HFFc6 (cell line): ENCODE measurements at places on chromosomes 6 and 20. TPM values are rescaled to one million over a fixed set of nuclear protein-coding genes. Genes with fewer than 3 reads are reported as not detected.

GRCh38 chr20:48288930-48289507, 503.7 kb upstream of the SULF2 start:
- DNase-seq = no peak
- no peak overlapping the region for H3K4me3 ChIP-seq
- H3K4me1 ChIP-seq = peaks cover 25% of the 10 kb centered on the region
- H3K27ac ChIP-seq = no peak overlapping the region
- H3K36me3 ChIP-seq = no peaks in the 10 kb centered on the region

GRCh38 chr20:49179368-49180277, 8.5 kb downstream of the STAU1 start:
- H3K4me3 ChIP-seq = no peak overlapping the region
- H3K27ac ChIP-seq = peak overlapping the region; percentile 22; the same call in 1 of the 2 replicates
- H3K27me3 ChIP-seq = no peaks in the 10 kb centered on the region
- peaks cover 43% of the 10 kb centered on the region for H3K4me1 ChIP-seq
- H3K36me3 ChIP-seq = peaks cover 8% of the 10 kb centered on the region; the same call in 1 of the 2 replicates

The OOEP gene
- total RNA-seq = not detected in 3 replicates

- no peak within 1 kb of the TSS for H3K4me3 ChIP-seq
- H3K4me1 ChIP-seq = no peaks in the 10 kb centered on the region
- H3K36me3 ChIP-seq = peaks cover 10% of the 10 kb centered on the region; the same call in 1 of the 2 replicates
- H3K27me3 ChIP-seq = no peaks in the 10 kb centered on the region
Measured at GRCh38 chr20:9838378-9839295, at the start of gene PAK5. Gene PAK5 (minus strand): TSS chr20:9839076. CDS start chr20:9644328, 194,748 bp downstream.

DNA sequence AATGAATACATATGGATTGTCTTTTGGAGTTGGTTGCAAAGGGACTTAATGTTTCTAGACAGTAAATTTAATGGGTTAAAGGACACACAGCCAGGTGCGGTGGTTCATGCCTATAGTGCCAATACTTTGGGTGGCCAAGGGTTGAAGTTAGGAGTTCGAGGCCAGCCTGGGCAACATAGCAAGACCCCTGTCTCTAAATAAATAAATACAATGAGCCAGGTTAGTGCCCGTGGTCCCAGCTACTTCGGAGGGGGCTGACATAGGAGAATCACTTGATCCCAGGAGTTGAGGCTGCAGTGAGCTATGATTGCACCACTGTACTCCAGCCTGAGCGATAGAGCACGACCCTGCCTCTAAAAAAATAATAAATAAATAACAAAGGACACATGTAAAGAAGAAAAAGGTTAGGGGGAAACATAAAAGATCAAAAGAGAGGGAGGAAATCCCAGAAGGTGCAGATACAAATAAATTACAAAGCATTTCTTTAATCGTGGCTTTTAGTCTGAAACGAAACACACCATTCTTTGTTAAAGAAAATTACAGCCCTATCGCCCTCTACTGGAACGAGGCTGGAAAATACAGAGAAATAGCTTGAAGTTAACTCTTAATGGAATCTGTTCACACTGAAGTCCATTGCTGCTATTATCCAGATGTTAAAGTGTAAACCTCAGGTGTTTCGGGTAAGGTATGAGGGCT, 42.6 kb upstream of the SCML4 start:
- H3K27ac ChIP-seq = no peak overlapping the region; the same call in 1 of the 2 replicates
- peaks cover 9% of the 10 kb centered on the region for H3K27me3 ChIP-seq
- peaks cover 16% of the 10 kb centered on the region for H3K36me3 ChIP-seq

The CDH26 gene
- 0.16 TPM in 1 of 2 replicates, not detected in the other for total RNA-seq

The CGA gene
- 0.77 to 1.1 TPM (median 0.97 TPM) in 3 replicates for total RNA-seq

The PNLDC1 gene
- not detected in 2 replicates for total RNA-seq

DNA sequence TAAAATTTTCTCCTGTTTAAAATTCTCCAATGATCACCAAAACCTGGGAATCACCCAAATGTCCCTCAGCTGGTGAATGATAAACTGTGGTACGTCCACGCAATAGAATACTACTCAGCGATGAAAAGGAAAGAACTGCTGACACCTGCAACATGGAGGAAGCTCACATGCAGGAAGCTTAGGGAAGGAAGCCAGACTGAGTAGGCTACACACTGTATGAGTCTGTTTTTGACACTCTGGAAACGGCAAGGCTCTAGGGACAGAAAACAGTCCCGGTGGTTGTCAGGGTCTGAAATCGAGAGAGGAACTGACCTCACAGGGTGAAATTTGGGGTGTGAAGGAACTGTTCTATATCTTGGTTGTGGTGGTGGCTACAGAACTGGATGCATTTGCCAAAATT, 25.2 kb upstream of the TLDC2 start:
- no peak overlapping the region for H3K4me3 ChIP-seq
- peak overlapping the region; percentile 5; the same call in 1 of the 2 replicates for H3K27ac ChIP-seq
- no peaks in the 10 kb centered on the region; the same call in none of the 2 replicates for H3K27me3 ChIP-seq
- H3K4me1 ChIP-seq = peaks cover 80% of the 10 kb centered on the region

GRCh38 chr20:22921595-22922421, 113.3 kb upstream of the SSTR4 start:
- no peak overlapping the region for H3K4me3 ChIP-seq
- peaks cover 6% of the 10 kb centered on the region; the same call in 1 of the 2 replicates for H3K4me1 ChIP-seq
- H3K27me3 ChIP-seq = peaks cover 6% of the 10 kb centered on the region
- H3K27ac ChIP-seq = no peak overlapping the region
- peak; percentile 53 for DNase-seq

- DNase-seq = no peak
- H3K4me3 ChIP-seq = no peak overlapping the region
- H3K27ac ChIP-seq = no peak overlapping the region
Measured at GRCh38 chr6:111781041-111781708, 92.1 kb downstream of the FYN start.

The CST3 gene
- 228 to 296 TPM (median 290 TPM) in 3 replicates for total RNA-seq

The IL20RA gene
- not detected in 3 replicates for total RNA-seq

- no peak for DNase-seq
- peaks cover 39% of the 10 kb centered on the region for H3K4me1 ChIP-seq
- H3K27me3 ChIP-seq = peaks cover 5% of the 10 kb centered on the region
- H3K4me3 ChIP-seq = peak overlapping the region; percentile 94
- peak overlapping the region; percentile 67 for H3K27ac ChIP-seq
Measured at GRCh38 chr6:19839237-19839546, 2.0 kb downstream of the ID4 start.

DNA sequence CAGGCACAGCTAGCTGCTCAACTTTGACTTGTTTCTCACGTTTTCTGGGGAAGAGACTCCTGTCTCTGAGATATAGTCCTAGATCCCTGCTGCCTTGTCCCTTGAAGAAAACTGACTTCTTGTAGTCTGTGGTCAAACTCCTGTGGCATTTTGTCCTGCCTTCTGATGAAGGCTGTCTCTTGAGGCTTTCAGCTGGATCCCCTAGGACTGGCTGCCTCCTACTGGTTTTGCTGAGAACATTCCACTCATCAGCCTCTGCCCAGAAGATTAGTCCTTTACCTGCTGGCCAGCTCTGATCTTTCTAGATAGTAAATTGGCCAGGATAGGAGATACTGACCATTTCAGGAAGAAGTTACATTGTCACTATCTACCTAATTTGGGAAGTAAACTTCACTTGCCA, 71.9 kb upstream of the CNR1 start:
- H3K4me3 ChIP-seq = no peak overlapping the region
- 0 out of 2 replicates have a peak, but pooled peaks cover 3% of the 10 kb centered on the region for H3K36me3 ChIP-seq

GRCh38 chr6:141000917-141001316, 1131.8 kb upstream of the GJE1 start:
- no peaks in the 10 kb centered on the region for H3K36me3 ChIP-seq
- H3K4me1 ChIP-seq = no peaks in the 10 kb centered on the region
- DNase-seq = no peak
- H3K27ac ChIP-seq = no peak overlapping the region

GRCh38 chr6:15672291-15672690, 9.5 kb upstream of the DTNBP1 start:
- DNase-seq = no peak
- H3K4me1 ChIP-seq = no peaks in the 10 kb centered on the region
- H3K27me3 ChIP-seq = peaks cover 26% of the 10 kb centered on the region
- no peak overlapping the region for H3K27ac ChIP-seq
- no peak overlapping the region for H3K4me3 ChIP-seq

DNA sequence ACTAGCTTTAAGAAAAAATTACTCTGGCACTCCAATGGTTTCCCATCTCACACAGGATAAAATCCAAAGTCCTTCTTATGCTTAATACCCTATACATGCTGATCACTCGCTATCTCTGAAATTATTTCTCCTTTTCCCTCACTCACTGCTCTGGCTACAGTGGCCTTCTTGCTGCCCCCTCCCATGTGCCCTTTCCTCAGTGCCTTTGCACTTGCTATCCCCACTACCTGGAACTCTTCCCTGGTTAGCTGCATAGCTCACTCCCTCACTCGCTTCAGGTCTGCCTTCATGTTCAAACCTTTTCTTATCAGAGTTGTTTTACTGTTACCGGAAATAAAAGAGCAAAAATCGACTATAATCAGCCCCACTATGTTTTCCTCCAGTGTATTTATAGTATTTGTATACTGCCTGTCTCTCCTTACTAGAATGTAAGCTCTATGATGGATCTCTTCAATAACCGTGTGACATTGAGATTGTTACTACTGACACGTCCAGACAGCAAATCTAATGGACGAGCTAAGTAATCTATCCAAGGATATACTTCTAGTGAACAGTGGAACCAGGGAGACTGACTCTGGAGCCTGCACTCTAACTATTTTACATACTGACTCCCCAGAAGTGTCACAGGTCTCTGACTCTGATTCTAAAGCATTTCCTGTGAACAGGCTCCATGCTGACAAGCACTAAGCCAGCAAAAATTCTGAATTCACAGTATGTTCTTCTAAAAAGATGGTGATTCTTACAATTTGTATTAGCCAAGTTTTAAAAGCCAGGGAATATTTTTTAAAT, 25.1 kb downstream of the FKBP5 start:
- H3K4me3 ChIP-seq = no peak overlapping the region
- H3K36me3 ChIP-seq = no peaks in the 10 kb centered on the region
- peak; percentile 74 for DNase-seq
- no peaks in the 10 kb centered on the region for H3K27me3 ChIP-seq

The BPIFB4 gene
- not detected in 3 replicates for total RNA-seq

DNA sequence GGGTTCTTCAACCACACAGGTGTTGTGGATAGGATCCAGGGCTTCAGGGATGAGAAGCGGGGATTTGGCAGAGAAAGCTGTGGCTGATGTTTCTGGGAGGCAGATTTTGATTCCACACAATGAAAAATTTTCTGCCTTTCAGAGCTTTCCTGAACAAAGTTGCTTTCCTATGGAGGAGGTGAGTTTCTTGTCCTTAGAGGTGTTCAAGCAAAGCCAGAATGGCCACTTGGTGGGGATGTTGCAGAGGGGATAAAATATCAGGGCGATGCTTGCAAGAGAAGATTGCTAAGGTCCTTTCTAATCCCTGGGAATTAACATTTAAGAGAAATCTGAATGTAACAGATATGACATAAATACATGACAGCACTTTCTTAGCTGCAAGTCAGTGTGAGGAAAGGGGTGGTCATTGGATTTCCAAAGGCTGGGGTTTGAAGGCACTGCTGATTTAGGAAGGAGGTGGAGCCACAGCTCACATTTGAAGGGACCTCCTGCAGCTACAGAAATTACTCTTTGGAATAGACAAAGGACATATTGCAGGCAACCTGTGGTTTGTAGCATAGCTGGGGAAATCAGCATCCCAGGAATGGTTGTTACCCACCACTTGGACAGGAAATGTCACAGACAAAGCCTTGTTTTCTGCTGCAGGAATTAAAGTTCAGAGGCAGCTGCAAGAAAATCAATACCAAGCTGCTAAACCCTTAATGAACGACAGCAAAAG, 271.1 kb upstream of the CHD6 start:
- peaks cover 4% of the 10 kb centered on the region for H3K36me3 ChIP-seq
- no peak for DNase-seq
- no peak overlapping the region for H3K4me3 ChIP-seq
- H3K27ac ChIP-seq = no peak overlapping the region
- H3K27me3 ChIP-seq = peaks cover 2% of the 10 kb centered on the region; the same call in 1 of the 2 replicates

DNA sequence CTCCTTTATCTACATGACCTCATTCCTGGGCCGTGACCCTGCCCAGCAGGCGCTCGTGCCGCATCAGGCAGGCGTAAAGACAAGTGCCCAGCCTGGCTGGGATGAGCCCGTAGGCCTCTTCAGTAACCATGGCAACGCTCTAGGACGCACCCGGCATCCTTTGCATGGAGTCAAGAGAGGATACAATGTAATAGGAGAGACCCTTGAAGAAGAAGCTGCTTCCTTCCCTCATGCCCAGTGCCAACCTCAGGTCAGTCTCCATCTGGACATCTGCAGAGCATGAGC, 5.0 kb upstream of the LSM14B start:
- peaks cover 20% of the 10 kb centered on the region for H3K27me3 ChIP-seq
- peaks cover 11% of the 10 kb centered on the region for H3K36me3 ChIP-seq
- peaks cover 11% of the 10 kb centered on the region for H3K4me1 ChIP-seq
- no peak for DNase-seq

DNA sequence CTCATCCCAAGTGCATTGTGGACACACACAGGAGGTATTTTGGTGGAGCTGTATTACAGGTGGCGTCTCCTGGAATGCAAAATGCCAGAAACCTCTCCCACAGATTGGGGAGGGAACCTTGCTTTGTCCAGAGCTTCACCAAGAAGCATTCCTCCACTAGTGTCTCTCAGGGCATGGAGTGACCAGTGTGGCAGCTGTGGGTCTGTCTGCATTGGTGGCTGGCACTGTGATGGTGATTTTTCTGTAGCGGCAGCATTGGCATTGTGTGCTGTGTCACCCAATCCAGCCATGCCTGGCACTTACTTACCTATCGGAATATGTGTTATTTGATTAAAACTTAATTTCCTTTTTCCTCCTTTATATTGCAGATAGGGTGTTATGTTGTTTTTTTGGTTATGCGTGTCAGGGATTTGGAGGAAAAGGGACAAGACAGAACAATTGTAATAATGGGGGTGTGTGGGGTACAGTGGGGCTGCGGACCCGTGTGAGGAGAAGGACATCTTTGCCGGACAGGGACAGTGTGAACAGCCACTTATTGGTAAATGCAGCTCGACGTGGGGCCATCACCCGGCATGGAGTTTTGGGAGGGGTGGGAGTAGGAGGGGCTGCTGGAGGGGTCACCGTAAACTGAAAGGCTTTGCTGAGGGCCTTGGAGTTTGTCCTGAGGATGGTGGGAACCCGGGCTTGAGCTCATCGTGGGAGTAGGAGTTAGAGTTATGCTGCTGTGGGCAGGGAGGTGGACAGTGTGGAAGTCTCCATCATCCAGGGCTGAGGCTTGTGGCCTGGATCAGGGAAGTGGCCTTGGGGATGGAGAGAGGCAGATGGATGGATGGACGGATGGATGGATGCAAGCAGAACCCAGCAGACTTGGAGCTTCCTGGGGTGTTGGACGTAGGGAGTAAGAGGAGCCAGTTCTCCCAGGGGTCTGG, 105.0 kb downstream of the SYCP2 start:
- no peak overlapping the region for H3K4me3 ChIP-seq
- H3K4me1 ChIP-seq = no peaks in the 10 kb centered on the region
- peaks cover 3% of the 10 kb centered on the region for H3K27me3 ChIP-seq
- H3K36me3 ChIP-seq = peaks cover 10% of the 10 kb centered on the region; the same call in 1 of the 2 replicates

The FAM83D gene
- total RNA-seq = 13.1 to 30.0 TPM (median 26.4 TPM) in 3 replicates
